ENCODE measurements at places on chromosomes 6 and 20. TPM values are rescaled to one million over a fixed set of nuclear protein-coding genes. Genes with fewer than 3 reads are reported as not detected.
A peak's percentile ranks its signal among the peaks of the same experiment; 100 is the strongest.

- H3K27ac ChIP-seq, result no peak overlapping the region
- H3K4me3 ChIP-seq, result no peak overlapping the region
These were observed 47.6 kb upstream of the NOTCH4 start for GRCh38 chr6:32271429-32271828.

- H3K4me1 ChIP-seq, result peaks cover 3% of the 10 kb centered on the region
- H3K27me3 ChIP-seq, result no peaks in the 10 kb centered on the region
- H3K4me3 ChIP-seq, result no peak overlapping the region
- no peak for DNase-seq
- H3K27ac ChIP-seq, result no peak overlapping the region
- peaks cover 24% of the 10 kb centered on the region for H3K36me3 ChIP-seq
These were observed 8.4 kb downstream of the VARS2 start for GRCh38 chr6:30922447-30922852.

GRCh38 chr6:151842816-151843215 lies 35.3 kb downstream of the ESR1 start:
- no peak for DNase-seq
- H3K27me3 ChIP-seq, result no peaks in the 10 kb centered on the region
- no peak overlapping the region for H3K4me3 ChIP-seq
- no peaks in the 10 kb centered on the region for H3K4me1 ChIP-seq
- H3K36me3 ChIP-seq, result no peaks in the 10 kb centered on the region

DNA sequence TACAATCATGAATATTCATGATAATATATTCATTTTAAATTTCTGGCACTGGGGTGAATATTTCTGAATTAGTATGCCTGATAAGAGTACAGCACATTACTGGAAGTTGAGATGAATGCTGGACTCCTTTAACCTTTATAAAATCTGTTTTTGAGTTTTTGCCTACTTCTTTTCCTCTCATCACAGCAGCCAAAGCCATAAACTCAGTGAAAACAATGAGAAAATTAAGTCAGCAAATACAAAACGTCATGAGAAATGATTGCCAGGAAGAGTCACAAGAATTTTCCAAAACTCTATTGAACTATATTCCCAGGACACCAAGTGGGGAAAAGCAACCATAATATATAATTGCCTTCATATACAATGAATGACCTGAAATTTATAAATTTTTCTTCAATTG lies 837.6 kb downstream of the TBC1D32 start:
- H3K4me3 ChIP-seq, result no peak overlapping the region
- H3K27ac ChIP-seq, result no peak overlapping the region
- no peak for DNase-seq
- no peaks in the 10 kb centered on the region for H3K4me1 ChIP-seq
- no peaks in the 10 kb centered on the region for H3K27me3 ChIP-seq

DNA sequence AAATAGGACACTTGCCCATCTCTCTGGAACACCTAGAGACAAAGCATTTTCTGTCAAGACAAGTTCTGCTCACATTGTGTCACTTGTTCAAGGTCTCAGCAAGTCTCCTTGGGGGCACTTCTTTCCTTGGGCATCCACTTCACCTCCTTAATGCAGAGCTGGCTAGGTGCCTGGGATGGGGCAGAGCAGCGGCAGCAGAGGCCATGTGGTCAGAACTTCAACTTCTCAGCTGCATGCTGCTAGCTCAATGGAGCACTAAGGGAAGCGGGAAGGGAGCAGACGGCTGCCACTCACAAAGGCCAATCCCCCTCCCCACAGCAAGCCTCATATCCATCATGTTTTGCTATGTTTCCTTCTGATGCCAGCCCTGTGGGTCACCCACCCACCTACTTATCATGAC lies 31.5 kb downstream of the NEDD9 start:
- H3K4me1 ChIP-seq, result peaks cover 12% of the 10 kb centered on the region
- H3K27ac ChIP-seq, result no peak overlapping the region
- no peak overlapping the region for H3K4me3 ChIP-seq
- H3K27me3 ChIP-seq, result no peaks in the 10 kb centered on the region

DNA sequence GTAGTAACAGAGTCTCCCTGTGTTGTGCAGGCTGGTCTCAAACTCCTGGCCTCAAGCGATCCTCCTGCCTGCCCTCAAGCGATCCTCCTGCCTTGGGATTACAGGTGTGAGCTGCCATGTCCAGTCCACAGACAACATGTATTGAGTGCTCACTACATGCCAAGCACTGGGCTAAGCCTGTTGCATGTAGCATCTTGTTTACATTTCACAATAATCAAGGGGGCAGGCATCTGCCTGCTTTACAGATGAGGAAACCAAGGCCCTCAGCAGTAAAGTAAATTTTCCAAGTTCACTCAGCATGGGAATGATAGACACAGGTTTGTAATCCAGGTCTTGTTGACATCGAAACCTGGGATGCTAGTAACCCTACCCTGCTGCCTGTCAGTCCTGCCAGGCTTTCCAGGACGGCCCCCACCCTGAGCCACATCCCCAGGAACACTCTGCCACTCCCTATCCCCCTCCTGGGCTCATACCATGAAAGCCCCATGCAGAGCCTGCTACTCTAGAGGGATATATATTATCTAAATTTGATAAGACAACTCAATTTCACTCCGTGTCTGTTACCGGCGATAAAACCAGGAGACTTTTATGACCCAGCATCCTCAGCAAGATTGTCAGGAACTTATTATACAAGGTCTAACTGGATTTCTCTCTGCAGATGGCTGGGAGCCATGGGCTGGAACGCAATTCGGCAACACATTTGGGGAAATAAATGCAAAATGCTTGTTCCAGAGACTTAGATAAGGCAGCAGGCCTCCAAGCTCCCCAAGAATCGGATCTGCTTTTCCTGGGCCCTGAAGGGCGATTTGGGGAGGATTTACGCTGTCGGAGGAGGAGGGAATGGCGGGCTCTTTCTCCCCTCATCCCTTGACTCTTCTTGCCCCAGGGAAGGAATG lies 30.4 kb downstream of the CD40 start:
- no peaks in the 10 kb centered on the region for H3K4me1 ChIP-seq
- H3K27ac ChIP-seq, result no peak overlapping the region
- no peak for DNase-seq
- H3K27me3 ChIP-seq, result no peaks in the 10 kb centered on the region
- no peak overlapping the region for H3K4me3 ChIP-seq

GRCh38 chr6:111523484-111524167 lies 40.6 kb upstream of the REV3L start:
- H3K27ac ChIP-seq, result no peak overlapping the region
- peaks cover 6% of the 10 kb centered on the region for H3K4me1 ChIP-seq
- no peaks in the 10 kb centered on the region for H3K36me3 ChIP-seq
- no peaks in the 10 kb centered on the region for H3K27me3 ChIP-seq

- no peaks in the 10 kb centered on the region for H3K27me3 ChIP-seq
- no peaks in the 10 kb centered on the region for H3K4me1 ChIP-seq
- H3K4me3 ChIP-seq, result no peak overlapping the region
- no peak overlapping the region for H3K27ac ChIP-seq
These were observed 1.1 kb upstream of the OPN5 start for GRCh38 chr6:47780510-47781356.

DNA sequence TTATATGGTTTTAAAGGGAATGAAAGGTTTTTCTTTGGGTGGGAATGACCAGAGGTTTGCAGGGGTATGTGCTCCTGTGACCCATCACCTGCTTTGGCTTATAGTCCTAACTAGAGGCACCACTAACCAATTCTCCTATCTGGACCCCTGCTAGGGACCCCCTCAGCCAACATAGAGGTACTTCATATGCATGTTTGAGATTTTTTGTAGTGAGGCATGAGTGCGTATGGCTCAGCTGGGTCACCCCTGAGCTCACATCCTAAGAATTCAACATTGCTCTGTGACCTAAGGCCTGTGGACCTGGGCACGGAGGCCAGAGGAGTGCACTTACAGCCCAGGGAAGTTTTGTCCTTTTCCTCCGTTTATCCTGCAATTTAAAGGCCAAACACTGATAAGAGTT lies 68.4 kb upstream of the EEF1E1 start:
- no peaks in the 10 kb centered on the region for H3K36me3 ChIP-seq
- no peak overlapping the region for H3K27ac ChIP-seq
- no peak for DNase-seq
- H3K27me3 ChIP-seq, result no peaks in the 10 kb centered on the region
- H3K4me1 ChIP-seq, result peaks cover 2% of the 10 kb centered on the region
- H3K4me3 ChIP-seq, result no peak overlapping the region

DNA sequence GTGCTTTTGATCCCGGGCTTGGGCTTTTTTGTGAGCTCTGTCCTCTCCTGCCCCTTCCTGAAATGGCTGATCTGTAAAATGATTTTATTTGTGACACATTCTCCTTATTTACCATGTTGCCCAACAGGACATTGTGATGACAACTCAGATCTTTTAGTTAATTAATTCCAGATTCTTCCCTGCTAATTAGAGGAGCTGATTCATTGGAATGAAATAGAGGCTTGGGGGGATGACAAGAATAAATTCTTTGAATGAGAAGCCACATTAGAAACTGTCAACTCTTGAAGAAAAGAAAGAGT lies 26.1 kb upstream of the GABRR1 start:
- peaks cover 5% of the 10 kb centered on the region for H3K27me3 ChIP-seq
- no peak overlapping the region for H3K4me3 ChIP-seq
- no peaks in the 10 kb centered on the region for H3K36me3 ChIP-seq
- H3K27ac ChIP-seq, result no peak overlapping the region
- DNase-seq, result peak; percentile 42

- H3K4me1 ChIP-seq, result peaks cover 5% of the 10 kb centered on the region
- DNase-seq, result no peak
- H3K27me3 ChIP-seq, result no peaks in the 10 kb centered on the region
- H3K4me3 ChIP-seq, result no peak overlapping the region
- H3K36me3 ChIP-seq, result no peaks in the 10 kb centered on the region
These were observed 99.5 kb upstream of the TMEM30A start for GRCh38 chr6:75384116-75384515.

GRCh38 chr6:44102527-44102926 lies 24.7 kb downstream of the MRPL14 start:
- H3K4me3 ChIP-seq, result no peak overlapping the region
- no peaks in the 10 kb centered on the region for H3K27me3 ChIP-seq
- H3K4me1 ChIP-seq, result no peaks in the 10 kb centered on the region
- peaks cover 15% of the 10 kb centered on the region for H3K36me3 ChIP-seq
- DNase-seq, result no peak
- H3K27ac ChIP-seq, result no peak overlapping the region

GRCh38 chr6:14224359-14225103 lies 107.0 kb downstream of the CD83 start:
- H3K4me3 ChIP-seq, result no peak overlapping the region
- H3K27ac ChIP-seq, result no peak overlapping the region

- H3K27ac ChIP-seq, result no peak overlapping the region
- no peaks in the 10 kb centered on the region for H3K36me3 ChIP-seq
- peak overlapping the region; percentile 59 for H3K4me3 ChIP-seq
- peaks cover 10% of the 10 kb centered on the region for H3K4me1 ChIP-seq
These were observed 1.2 kb downstream of the GPR6 start for GRCh38 chr6:109979033-109979921.

DNA sequence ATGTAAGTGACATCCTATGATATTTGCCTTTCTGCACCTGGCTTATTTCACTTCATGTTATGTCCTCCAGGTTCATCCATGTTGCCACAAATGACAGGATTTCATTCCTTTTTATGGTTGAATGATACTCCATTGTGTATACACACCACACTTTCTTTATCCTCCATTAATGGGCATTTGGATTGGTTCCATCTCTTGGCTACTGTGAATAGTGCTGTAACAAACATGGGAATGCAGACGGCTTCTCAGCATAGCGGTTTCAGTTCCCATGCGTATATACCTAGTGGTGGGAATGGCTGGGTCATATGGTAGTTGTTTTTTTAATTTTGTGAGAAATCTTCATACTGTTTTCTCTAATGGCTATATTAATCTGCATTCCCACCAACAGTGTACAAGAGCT lies 14.8 kb downstream of the MTHFD1L start:
- no peak for DNase-seq
- peaks cover 5% of the 10 kb centered on the region for H3K36me3 ChIP-seq
- no peaks in the 10 kb centered on the region for H3K27me3 ChIP-seq
- H3K4me1 ChIP-seq, result peaks cover 5% of the 10 kb centered on the region
- H3K27ac ChIP-seq, result no peak overlapping the region

DNA sequence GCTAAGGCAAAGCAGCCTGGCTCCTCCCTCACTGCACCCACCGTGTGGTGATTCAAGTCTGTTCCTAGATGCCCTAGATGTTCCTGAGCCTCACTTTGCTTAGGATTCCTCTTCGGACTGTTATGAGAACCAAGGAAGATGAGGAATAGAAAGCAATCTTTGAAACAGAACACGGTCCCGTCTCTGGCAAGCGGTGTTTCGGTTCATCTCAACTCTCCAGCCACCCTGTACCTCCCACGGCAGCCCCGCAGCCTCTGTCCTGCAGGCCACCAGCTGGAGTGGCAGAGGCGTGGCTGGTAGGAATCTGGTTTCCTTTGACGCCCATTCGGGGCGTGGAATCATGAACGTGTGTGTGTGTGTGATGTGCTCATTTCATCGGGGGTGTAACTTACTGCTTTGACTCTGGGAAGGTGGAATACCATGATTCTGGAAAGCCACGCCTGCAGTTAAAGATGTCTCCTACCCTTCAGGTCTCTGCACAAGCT lies 21.3 kb downstream of the PDE10A start:
- H3K4me3 ChIP-seq, result no peak overlapping the region
- no peaks in the 10 kb centered on the region for H3K36me3 ChIP-seq
- peaks cover 12% of the 10 kb centered on the region for H3K4me1 ChIP-seq
- H3K27ac ChIP-seq, result no peak overlapping the region

DNA sequence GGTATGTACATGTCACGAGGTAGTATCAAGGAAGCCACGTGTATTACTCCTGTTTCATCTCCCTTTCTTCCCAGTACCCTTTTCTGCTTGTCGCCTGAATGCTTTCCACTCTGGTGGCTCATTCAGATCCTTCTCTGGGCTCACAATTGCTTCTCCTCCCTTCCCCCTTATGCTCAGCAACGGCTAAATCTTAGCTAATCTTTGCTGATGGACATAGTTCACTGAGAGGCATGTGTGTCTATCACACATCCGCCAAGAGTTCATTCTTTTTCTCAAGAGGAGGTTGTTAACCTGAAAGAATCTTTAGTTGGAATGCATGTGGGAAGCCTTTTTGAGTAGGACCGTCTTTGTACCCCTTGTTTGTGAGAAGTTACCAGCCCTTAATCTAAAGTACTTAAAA lies 25.8 kb upstream of the MROH8 start:
- DNase-seq, result no peak
- no peaks in the 10 kb centered on the region for H3K27me3 ChIP-seq
- no peak overlapping the region for H3K27ac ChIP-seq
- no peak overlapping the region for H3K4me3 ChIP-seq
- H3K36me3 ChIP-seq, result peaks cover 64% of the 10 kb centered on the region

MAP3K7 gene
- total RNA-seq, result 34.0 TPM

CLVS2 gene
- 0.73 TPM for total RNA-seq

USP49 gene
- 21.1 TPM for total RNA-seq

MEI4 gene
- total RNA-seq, result 0.23 TPM

SLCO4A1 gene
- 18.2 TPM for total RNA-seq

KIAA1755 gene
- total RNA-seq, result not detected

C2 gene
- 0.26 TPM for total RNA-seq

HLA-DQA1 gene
- not detected for total RNA-seq

SERINC3 gene
- 47.2 TPM for total RNA-seq

NECAB3 gene
- 19.7 TPM for total RNA-seq

RSPH4A gene
- 0.52 TPM for total RNA-seq

CGA gene
- total RNA-seq, result not detected

KHDC3L gene
- 0.42 TPM for total RNA-seq

GATA5 gene
- 0.11 TPM for total RNA-seq

Data from H1 (cell line).